ENCODE measurements at places on chromosomes 13 and 19.
A peak's percentile ranks its signal among the peaks of the same experiment; 100 is the strongest.

GRCh38 chr19:8573316-8573715 lies 3.9 kb downstream of the MYO1F start:
- no peak for DNase-seq

- peak; percentile 81 for DNase-seq
These were observed 605 bp downstream of the CAPNS1 start for GRCh38 chr19:36140304-36141038.

- no peak for DNase-seq
These were observed 483.1 kb downstream of the GPC6 start for GRCh38 chr13:93709506-93710244.

GRCh38 chr19:53880711-53881481 lies 1.1 kb upstream of the PRKCG start:
- DNase-seq, result no peak

GRCh38 chr13:24184265-24184841 lies 23.8 kb downstream of the SPATA13 start:
- DNase-seq, result no peak

GRCh38 chr13:49749848-49750247 lies 42.6 kb downstream of the KPNA3 start:
- DNase-seq, result no peak

GRCh38 chr13:70874636-70875035 lies 766.4 kb upstream of the KLHL1 start:
- no peak for DNase-seq

- no peak for DNase-seq
These were observed 312.5 kb downstream of the DCLK1 start for GRCh38 chr13:35818633-35819067.

DNA sequence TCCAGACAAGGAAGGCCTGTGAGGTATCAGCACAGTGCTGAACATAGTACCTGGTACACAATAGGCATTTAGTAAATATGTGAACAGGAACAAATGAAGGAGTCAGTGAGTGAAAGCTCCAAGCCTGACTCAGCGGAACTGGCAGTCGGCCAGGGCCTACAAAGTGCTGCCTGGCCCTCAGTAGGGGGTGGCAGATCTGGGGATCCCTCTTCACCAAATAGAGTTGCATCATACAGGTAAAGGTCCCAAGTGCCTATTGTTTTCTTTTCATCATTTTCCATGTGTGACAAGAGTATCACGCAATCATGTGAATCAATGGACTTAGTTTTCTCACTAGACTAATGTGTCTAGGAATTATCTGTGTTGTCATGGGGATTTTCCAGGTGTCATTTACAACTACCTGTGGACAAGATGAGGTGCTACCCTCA lies 9.2 kb downstream of the CYP2B6 start:
- no peak for DNase-seq

- DNase-seq, result no peak
These were observed 286.3 kb downstream of the POU4F1 start for GRCh38 chr13:78317030-78317429.

GRCh38 chr19:18500799-18501198 lies 21.1 kb downstream of the ELL start:
- peak; percentile 65 for DNase-seq

DNA sequence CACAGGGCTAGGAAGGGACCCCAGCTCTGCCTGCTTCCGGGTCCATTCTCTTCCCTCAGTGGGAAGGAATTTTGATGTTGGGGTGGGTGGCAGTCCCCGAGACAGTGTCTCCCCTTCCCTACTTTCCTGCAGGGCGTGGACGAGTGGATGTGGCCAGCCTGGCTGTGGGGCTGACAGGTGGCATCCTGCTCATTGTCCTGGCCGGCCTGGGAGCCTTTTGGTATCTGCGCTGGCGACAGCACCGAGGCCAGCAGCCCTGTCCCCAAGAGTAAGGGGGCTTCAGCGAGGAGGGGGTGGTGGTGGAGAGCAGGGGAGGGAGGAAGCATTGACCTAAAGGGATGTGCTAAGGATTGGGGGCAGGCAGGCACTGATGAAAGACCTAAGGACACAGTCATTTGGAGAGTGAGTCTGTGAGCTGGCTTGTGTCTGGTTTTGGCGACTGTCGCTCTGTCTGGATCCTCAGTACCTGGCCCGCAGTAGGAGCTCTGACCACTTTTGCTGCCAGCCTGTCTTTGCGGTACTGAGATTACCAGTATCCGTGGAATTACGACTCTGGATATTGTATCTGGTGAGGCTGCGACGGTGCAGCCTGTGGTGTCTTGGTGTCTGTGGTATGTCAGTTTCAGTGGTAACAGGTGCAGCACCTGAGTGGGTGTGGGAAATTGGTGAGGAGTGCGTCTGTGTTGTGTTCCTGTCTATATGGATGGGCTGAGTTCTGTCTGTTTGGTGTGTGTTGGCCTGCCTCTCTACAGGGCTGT lies 2.4 kb upstream of the PRR12 start:
- DNase-seq, result no peak

GRCh38 chr13:111143865-111144540 lies 28.9 kb downstream of the ARHGEF7 start:
- DNase-seq, result no peak

- no peak for DNase-seq
These were observed 77.0 kb downstream of the STARD13 start for GRCh38 chr13:33208290-33209220.

- DNase-seq, result no peak
These were observed 14.7 kb downstream of the ATP11A start for GRCh38 chr13:112704308-112705145.

DNA sequence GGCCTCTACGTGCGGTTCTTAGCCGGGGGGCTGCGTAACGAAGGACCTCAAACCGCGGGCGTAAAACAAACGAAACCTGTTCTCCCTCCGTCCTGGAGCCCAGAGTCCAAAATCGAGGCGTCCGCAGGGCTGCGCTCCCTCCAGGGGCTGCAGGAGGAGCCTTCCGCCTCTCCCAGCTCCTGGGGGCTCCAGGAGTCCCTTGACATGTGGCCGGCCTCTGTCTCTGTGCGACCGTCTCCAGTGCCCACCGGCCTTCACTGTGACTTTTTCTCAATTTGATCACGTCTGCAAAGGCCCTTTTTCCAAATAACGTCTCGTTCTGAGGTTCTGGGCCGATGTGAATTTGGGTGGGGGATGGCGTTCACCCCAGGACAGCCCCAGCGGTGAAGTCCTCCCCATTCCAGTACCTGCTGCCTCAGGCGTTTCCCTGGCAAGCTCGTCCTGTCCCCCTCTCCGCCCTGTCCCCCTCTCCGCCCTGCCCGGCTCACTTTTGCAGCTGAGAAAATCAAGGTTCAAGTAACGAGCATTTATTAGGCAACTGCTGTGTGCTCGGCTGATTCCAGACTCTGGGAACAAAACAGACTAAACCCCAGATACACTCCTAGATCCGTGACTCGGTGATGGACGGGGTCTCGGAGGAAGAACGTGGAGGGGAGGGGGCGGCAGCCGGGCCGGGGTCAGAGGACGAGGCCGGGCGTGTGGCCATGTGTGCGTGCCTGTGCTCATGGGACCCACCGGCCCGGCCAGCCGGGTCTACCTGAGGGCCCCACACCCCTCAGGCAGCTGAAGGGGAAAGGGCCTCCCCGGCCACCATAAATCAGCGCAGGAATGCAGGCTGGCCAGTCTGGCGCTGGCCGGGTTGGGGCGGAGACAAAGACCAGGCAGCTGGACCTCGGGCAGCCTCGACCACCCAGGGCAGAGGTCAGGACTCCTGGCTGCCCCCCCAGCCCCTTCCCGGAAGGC lies 28.1 kb upstream of the WDR18 start:
- no peak for DNase-seq

GRCh38 chr19:40806423-40807146 lies 7.6 kb downstream of the EGLN2 start:
- peak; percentile 94 for DNase-seq

GRCh38 chr19:40974633-40975037 lies 16.4 kb upstream of the CYP2B6 start:
- peak; percentile 69 for DNase-seq

DNA sequence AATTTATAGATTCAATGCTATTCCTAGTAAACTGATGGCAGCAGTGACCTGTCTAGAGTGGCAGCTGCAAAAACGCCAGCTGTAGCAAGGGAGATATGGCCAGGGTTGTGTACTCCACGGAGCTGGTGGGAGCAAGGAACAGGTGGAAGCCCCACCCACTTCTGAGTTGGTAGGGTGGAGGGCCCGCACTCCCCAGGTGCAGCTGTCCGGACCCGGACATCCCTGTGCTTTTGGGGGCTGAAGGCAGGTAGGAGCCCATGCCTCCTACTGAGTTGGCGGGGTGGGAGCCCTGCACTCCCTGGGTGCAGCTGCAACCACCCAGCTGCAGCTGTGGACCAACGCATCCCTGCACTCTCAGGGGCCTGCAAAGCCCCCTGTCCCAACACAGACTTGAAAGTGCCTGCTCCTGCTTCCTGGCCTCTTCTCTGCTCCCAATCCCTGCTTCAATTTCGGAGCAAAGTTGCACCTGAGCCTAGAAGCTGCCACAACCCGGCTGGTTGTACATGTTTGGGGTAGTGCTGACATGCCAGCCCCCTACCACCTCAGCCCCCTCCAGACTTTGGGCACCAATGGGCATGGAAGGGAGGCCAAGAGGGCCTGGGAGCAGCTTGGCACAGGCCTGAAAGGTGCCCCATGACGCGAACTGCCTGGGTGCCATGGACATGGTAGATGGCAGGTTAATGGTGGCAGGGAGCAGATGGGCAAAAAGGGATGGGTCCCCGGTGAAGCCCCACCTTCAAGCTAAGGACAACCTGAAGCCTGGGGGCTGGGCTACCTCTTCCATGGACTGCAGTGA lies 19.8 kb downstream of the UGGT2 start:
- no peak for DNase-seq

DNA sequence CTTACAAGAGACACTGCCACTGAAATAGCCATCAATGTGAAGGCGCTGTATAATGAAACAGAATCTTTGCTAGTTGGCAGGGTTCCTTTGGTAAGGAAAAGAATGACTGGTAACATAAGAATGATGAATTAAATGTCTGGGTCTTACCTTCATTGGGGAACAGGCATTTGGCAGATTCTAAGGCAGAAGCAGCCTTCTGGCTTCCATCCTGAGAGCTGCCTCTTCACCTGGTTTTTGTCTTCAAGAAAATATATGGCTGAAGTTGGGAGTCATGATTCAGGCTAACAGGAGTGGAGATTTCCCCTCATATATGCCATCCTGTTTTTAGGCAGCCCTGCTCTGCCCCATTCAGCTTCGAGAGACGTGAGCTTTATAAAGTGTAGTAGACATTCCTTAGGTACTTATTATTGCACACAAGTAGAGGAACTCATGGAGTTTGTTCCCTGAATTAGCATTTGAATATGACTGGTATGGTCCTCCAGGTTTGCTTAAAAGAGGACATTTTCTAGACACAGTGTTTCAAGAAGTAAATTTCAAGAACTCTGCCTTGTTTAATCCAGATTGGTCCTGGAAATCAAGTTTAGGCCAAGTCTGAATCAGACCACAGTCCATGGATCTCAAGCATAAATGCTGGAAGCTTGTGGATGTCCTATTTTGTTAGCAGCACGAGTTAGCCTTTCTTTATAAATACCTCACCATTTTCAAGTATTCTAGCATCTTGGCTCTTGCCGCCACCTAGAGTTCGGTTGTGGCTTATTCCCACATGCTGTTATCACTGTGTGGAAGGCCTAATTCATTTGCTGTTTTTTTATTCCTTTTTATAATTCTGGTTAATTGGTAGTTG lies 56.2 kb upstream of the AKAP11 start:
- DNase-seq, result peak; percentile 29

DNA sequence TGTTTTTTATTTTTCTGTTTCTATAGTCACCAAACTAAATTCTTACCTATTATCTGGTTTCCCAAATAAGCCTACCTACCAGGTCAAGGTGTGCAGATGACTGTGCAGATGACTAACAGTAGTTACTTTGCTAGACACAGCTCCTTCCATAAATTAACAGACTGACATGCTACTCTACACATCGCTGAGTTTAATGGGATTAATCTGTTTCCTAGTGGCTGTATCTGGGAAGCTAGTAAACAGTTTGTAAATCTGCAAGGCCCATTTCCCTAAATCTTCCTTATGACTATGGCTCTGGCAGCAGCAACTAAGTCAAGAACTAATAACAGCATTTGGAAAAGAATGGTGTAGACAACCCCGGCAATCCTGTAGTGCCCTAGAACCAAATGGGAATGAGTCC lies 27.9 kb downstream of the MIPEP start:
- no peak for DNase-seq

- no peak for DNase-seq
These were observed 15.2 kb upstream of the STRN4 start for GRCh38 chr19:46761418-46761831.

DNA sequence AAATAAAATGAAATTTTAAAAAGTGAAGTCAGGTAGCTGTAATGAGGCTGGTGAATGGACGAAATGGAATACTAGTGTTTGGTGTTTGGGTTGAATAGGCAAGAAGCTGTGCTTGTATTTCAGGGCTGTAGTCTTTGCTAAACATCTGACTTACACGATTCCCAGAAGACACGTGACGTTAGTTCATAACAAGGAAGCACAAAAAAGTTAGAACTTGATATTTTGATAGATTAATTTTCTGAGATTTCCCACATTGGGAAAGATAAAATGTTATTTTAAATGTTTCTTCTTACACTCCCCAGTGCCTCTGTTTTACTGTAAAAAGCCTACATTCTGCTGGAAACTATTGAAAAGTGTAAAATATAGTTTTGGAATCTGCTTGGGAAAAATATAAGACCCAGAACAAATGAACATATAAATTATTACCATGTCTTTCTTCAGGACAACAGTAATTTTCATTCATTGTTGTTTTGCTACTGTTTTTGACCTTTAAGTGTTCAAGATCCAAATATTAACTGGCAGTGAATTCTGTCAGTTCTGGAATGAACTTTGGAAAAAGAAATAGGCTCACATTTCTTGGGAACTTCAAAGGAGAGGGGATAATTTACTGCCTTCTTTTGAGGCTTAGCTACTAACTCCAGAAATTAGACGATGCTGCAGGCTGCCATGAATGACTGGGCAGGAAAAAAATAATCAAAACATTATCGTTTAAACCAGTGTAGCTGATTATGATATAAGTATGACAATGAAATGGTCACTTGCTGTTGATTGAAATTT lies 241.3 kb downstream of the SLITRK6 start:
- DNase-seq, result no peak

GRCh38 chr13:96075953-96076543 lies 13.9 kb upstream of the HS6ST3 start:
- DNase-seq, result no peak

DNA sequence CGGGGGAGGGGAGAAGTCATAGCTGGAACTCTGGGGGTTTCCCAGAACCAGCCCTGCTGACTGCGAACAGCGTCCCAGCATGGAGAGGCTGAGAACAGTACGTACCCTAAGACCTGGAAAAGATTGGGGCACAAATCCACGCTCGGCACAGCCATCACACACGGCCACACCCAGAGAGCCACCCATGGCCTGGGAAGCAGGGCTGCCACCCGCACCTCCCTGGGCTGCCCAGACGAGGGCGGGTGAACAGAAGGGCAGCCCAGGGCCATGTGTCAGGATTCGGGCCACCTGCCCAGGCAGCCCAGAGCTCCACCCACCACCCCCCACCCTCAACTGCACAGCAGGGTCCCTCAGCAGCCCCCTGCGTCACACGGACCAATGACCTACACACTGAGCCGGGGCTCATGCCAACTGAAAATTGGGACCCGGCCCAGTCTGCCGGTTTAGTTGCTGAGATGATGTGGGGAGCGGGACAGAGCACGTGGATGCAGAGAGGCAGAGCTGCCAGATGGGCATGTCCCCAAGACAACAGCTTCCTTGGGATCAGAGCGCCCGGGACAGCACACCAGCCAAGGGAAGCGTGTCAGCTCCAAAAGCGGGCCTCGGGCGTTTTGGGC lies 8.5 kb downstream of the UBXN6 start:
- peak; percentile 82 for DNase-seq

GRCh38 chr13:25920277-25920676 lies 131.5 kb downstream of the SHISA2 start:
- DNase-seq, result no peak
